Heart right ventricle (tissue), 16 donors: ENCODE measurements at places on chromosomes 1 and 21.

- DNase-seq: no peak
- no peaks in the 10 kb centered on the region for H3K4me1 ChIP-seq
- H3K4me3 ChIP-seq: no peak overlapping the region
- H3K36me3 ChIP-seq: peaks cover 100% of the 10 kb centered on the region
- no peak overlapping the region for H3K27ac ChIP-seq
These were observed 43.7 kb downstream of the ST7L start for GRCh38 chr1:112575154-112575804.

DNA sequence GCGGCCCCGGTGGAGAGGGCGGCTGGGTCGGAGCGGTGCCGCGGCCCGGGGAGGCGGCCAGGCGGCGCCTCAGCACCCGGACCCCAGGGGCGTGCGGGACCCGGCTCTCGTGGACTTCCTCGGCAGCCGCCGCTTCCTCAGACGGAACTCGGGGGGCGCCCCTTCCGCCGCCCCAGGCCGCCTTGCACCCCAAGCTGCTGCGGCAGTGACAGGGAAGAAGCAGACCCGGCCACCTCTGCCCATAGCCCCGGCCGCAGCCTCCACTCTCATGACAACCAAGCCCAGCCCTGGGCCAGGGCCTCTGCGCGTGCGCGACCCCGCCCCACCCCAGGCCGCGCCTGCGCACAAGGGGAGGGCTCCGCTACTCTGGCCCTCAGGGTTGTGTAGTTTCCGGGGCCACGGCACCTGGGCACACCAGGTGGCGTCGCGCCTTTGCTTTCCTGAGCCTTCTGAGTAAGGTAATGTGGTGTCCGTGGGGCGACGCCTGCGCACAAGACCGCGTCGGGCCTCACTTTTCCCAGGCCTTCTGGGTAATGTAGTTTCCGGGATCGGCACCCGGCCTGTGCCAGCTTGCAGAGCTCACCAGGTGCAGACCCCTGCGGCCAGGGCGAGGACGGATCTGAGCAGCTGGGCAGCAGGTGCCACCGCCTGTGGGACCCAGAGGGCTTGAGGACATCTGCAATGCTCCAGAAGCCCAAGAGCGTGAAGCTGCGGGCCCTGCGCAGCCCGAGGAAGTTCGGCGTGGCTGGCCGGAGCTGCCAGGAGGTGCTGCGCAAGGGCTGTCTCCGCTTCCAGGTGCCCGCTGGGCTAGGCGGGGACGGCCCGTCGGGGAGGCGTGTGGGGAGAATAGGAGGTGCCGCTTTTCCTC, at the start of the genes CEP104 and DFFB:
Gene CEP104, minus strand, starts transcription at position 289 of the 868 bp plus-strand sequence. CDS start 4,804 bp downstream, outside the sequence.
Gene DFFB, plus strand, starts transcription at position 554 of the 868 bp plus-strand sequence. Its CDS starts 128 bp downstream, at position 682.
- H3K4me1 ChIP-seq: peaks cover 17% of the 10 kb centered on the region
- DNase-seq: peak; percentile 89
- H3K27me3 ChIP-seq: no peaks in the 10 kb centered on the region
- peak within 1 kb of the TSS; percentile 89 for H3K4me3 ChIP-seq
- peak within 1 kb of the TSS; percentile 78 for H3K27ac ChIP-seq

GRCh38 chr1:236451796-236452373, 57.8 kb downstream of the EDARADD start:
- H3K4me3 ChIP-seq: no peak overlapping the region
- H3K4me1 ChIP-seq: no peaks in the 10 kb centered on the region
- DNase-seq: no peak
- H3K27ac ChIP-seq: no peak overlapping the region

DNA sequence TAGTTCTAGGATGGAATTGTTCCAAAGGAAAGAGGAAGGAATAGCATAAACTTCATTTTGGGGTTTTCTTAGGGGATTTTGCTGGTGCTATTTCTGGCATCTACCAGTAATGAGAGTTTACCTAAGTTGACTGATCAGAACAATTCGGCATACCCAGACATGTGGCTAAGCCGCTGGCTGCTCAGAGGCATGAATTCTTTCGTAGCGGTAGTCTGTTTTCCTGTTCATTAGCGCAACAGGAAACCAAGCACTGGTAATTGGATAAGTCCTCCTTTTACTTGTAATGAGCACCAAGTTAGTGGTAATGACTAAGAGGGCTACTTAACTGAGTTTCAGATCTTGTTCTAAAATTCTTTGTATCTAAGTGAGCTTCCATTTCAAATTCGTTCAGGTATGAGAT, 38.6 kb downstream of the C21orf91 start:
- peaks cover 8% of the 10 kb centered on the region for H3K36me3 ChIP-seq
- H3K27me3 ChIP-seq: no peaks in the 10 kb centered on the region
- no peak for DNase-seq

DNA sequence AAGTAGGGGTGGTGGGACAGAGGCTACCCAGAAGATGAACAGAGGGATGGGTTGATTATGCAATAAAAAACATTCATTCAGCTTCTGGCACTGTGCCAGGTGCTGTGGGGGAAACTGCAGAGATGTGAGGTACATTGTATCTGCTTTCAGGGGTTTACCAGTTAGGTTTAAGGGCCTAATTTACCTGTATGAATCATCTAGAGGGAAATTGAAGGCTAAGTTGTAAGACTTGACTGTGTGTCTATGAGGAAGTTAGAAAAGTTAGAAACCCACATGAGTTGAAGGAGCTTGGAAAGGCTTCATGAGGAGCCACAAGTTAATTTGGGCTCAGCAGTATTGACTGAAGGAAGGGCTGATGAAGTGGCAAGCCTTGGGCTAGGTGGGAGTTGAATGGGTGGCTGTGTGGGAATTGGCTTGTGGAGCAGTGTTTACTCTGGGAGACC, 36.7 kb upstream of the APOBEC4 start:
- no peak for DNase-seq
- peaks cover 48% of the 10 kb centered on the region for H3K4me1 ChIP-seq
- H3K27me3 ChIP-seq: no peaks in the 10 kb centered on the region
- H3K4me3 ChIP-seq: no peak overlapping the region
- no peak overlapping the region for H3K27ac ChIP-seq

DNA sequence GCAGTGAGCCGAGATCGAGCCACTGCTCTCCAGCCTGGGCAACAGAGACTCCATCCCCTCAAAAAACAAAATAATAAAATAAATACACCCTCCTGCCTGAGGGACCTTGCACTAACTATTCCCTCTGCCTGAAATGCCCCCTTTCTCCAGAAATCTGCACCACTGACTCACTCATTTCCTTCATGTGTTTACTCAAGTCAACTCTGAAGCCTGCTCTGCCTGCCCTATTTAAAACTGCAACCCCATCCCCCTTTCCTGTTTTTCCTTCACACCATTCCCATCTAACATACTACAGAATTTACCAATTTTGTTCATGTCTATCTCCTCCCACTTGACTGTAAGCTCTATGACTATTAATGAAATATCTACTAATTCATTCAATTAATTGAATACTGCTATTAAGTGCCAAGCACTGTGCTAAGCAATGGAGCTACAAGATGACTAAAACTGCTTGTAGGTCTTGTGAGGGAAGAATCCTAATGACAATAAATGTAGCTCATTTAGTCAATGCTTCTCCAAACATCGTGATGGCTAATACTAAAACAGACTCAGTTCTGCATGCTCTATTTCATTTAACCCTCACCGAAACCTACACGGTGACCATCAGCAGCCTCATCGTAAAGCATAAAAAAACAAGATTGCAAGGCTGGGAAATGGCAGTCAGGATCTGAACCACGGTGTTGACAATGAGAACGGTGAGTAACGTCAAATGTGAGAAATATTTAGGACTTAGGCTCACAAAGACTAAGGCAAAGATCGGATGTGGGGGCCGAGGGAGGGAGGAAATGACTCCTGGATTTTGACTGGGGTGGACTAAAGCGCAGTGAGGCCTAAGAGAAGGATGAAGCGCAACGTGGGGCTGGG, 749 bp upstream of the TMEM39B start:
- peaks cover 5% of the 10 kb centered on the region for H3K4me1 ChIP-seq
- H3K27me3 ChIP-seq: no peaks in the 10 kb centered on the region
- no peak for DNase-seq
- peaks cover 20% of the 10 kb centered on the region for H3K36me3 ChIP-seq
- peak overlapping the region; percentile 83 for H3K4me3 ChIP-seq

DNA sequence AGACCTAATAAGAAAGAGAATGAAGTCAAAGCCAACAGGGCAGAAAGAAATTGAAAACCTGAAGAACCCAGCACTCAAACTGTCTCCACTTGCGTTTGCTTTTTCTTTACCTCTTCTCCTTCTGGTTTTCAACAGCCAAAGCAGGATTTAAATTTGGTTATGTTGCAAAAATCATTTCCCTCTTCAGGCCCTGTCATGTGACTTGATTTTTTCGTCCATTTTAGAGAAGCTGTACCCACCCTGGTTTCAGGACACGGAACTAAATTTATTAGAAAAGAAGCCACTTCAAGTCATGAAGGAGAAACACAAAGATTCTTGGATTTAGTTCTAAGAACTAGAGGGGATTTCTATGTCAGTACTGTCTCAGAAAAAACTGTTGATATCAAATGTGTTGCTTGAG, 1.0 kb upstream of the SYNJ1 start:
- no peaks in the 10 kb centered on the region for H3K27me3 ChIP-seq
- peaks cover 23% of the 10 kb centered on the region for H3K36me3 ChIP-seq
- no peak for DNase-seq
- H3K4me1 ChIP-seq: peaks cover 24% of the 10 kb centered on the region
- H3K27ac ChIP-seq: peak overlapping the region; percentile 96
- peak overlapping the region; percentile 83 for H3K4me3 ChIP-seq

DNA sequence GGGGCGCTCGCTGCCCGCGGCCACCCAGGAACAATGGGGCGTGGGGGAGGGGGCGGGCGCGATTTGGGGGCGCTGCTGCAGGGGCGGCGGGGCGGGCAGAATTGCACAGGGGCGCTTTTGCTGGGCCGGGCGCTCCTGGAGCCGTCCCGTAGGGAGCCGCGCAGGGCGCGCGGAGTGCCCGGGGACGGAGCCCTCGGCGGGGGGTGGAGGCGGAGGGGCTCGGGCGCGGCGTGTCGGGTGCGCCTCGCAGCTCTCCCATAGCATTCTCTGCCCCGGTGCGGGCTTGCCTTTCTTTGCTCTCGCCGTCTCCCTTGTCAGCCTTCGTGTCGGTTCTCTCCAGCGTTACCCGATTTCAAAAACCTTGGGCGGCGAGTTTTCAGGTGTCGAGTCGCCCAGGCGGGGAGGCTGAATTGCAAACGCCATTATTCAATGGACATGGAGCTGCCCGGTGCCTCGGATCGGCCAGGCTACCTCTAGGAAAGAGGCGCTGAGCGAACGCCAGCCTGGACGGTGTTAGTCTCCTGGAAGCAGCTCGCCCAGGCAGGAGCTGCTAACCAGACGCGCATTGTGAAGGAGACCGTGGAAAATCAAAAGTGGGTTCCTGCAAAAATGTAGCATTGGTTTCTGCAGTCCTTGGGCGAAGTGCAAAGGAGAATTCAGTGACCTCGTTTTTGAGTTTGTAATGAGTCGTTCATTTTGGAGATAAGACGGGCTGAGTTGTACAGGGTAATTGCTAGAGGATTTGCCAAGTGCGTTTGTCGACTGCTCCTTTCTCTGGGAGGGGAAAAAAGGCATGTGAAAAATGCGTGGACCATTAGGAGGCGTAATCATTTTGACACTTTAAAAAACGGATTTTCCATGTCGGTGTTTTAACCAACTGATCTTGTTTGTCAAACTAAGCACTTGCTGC, 626 bp downstream of the CXADR start:
- H3K36me3 ChIP-seq: no peaks in the 10 kb centered on the region
- H3K27ac ChIP-seq: peak overlapping the region; percentile 94
- peak overlapping the region; percentile 75 for H3K4me3 ChIP-seq
- H3K4me1 ChIP-seq: peaks cover 9% of the 10 kb centered on the region

GRCh38 chr1:25707280-25708016, 90.9 kb downstream of the MAN1C1 start:
- H3K4me1 ChIP-seq: peaks cover 59% of the 10 kb centered on the region
- no peak for DNase-seq
- H3K4me3 ChIP-seq: no peak overlapping the region
- H3K36me3 ChIP-seq: no peaks in the 10 kb centered on the region

GRCh38 chr1:85991261-85991660, 165.3 kb downstream of the COL24A1 start:
- H3K4me1 ChIP-seq: no peaks in the 10 kb centered on the region
- H3K27ac ChIP-seq: no peak overlapping the region
- no peak for DNase-seq
- no peaks in the 10 kb centered on the region for H3K36me3 ChIP-seq
- no peak overlapping the region for H3K4me3 ChIP-seq

- no peak overlapping the region for H3K4me3 ChIP-seq
- H3K36me3 ChIP-seq: no peaks in the 10 kb centered on the region
- DNase-seq: no peak
- no peaks in the 10 kb centered on the region for H3K4me1 ChIP-seq
- no peak overlapping the region for H3K27ac ChIP-seq
- no peaks in the 10 kb centered on the region for H3K27me3 ChIP-seq
These were observed 146.7 kb downstream of the CSMD2 start for GRCh38 chr1:34018285-34018684.

DNA sequence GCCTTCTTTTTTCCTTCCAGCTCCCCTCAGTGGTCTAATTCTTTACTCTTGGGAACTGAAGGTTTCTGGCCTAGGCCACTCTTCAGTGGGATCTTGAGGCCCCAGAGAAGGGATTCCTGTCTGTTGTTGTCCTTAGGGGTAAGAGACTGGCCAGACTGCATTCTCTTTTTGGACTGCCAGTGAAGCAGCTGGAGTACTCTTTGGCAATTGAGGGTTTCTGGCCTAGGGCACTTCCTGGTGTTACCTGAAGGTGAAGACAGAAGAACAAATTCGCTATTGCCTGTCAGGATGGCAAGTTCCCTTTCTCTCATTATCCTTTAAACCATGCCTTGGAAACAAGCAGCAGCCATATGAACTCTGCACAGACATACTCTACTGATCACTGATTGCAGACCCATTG, 286.6 kb upstream of the ZP4 start:
- DNase-seq: no peak
- H3K27ac ChIP-seq: no peak overlapping the region
- no peak overlapping the region for H3K4me3 ChIP-seq
- no peaks in the 10 kb centered on the region for H3K36me3 ChIP-seq
- no peaks in the 10 kb centered on the region for H3K4me1 ChIP-seq

DNA sequence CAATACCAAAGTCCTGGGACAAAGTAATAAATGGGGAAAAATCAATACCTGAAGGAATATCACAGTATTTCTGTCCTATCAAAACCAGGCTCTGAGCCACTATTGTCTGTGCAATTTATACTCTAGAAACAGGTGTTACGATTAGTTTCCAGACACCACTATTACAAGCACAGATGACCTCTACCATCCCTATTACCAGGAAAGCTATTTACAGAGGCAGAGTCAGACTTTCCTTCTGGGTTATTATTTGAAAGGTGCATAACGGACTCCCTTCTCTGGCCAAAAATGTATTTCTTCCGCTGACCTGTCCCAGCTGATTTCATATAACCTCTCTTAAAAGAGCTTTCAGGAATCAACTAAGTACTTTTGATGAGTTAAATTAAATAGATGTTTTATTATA, 154.6 kb upstream of the LRRC7 start:
- H3K36me3 ChIP-seq: no peaks in the 10 kb centered on the region
- no peak overlapping the region for H3K4me3 ChIP-seq
- no peaks in the 10 kb centered on the region for H3K4me1 ChIP-seq
- DNase-seq: no peak
- no peaks in the 10 kb centered on the region for H3K27me3 ChIP-seq
